ENCODE measurements at places on chromosomes 5 and 9.

- no peak for DNase-seq
These were observed 25.0 kb downstream of the CEP120 start for GRCh38 chr5:123398058-123398733.

DNA sequence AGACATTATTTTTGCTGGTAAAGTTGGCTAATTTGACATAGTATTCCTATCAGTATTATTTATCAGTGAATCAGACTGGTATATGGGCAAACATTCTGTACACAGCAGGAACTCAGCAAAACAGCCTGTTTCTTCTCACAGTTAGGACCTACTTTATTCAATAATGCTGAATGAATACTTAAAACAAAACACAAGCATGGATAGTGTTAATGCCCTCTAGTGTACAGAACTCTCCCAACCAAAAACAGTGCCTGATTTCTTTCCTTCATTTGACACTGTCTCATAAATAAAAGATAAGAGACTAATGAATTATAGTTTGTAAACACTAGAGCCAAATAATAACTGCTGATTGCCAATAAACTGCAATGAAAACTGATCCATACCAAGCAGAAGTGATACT is 1113.3 kb downstream of the PTPRD start:
- DNase-seq: no peak

GRCh38 chr9:38437193-38437823 is 13.1 kb upstream of the IGFBPL1 start:
- DNase-seq: no peak

GRCh38 chr9:135822374-135822755 is 85.0 kb downstream of the CAMSAP1 start:
- DNase-seq: no peak

DNA sequence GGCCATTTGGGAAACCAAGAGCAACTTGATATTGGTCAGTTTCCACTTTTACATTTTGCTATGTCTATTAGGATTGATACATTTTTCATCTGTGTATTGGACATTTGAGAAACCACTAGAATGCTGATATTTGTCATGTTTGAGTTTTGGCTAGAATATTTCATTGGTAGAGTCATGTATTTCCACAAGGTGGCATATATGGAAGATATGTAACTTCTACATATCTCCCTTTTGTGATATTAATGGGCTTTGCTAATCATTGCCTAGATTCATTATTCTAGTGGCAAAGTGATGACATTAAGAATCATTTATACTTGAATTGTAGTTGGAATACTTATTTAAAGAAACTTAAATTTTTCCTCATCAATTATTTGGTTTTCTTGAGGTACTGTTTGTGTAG is 692.9 kb upstream of the EDIL3 start:
- no peak for DNase-seq

DNA sequence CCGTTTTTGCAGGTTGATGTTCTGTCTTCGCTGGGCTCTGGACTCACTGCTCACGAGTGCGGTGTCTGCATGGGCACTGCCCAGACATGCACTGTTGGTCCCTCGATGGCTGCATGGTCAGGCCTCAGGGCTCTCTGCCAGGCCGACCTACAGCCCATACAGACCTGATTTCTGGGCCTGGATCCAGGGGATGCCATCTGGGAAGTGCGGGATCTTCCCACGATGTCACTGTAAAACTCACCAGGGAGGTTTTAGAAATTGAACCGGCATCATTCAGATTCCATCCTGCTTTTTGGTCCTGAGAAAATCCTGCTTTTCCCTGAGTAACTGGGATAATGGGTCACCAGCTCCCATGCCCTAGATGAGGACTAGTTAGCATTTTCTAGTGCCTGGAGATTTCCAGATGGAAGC is 9.1 kb downstream of the S1PR3 start:
- peak; percentile 51 for DNase-seq

DNA sequence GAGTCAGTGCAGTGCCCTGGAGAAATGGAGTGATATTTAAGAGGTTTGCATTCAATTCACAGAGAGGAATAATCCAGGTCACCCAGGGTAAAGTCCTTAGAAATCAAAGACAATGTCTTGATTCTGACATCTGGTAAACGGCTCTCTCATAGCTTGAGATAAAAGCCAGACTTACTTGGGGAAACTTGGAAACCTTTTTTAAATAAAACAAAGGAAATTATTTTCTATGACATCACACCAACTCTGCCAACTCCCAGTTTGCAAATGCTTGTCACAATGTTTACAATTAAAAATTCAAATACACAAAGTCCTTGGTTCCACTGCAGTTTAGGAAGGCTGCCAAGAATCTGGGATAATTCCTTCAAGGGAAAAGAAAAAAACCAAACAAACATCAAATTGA is 255.1 kb upstream of the NREP start:
- peak; percentile 85 for DNase-seq

DNA sequence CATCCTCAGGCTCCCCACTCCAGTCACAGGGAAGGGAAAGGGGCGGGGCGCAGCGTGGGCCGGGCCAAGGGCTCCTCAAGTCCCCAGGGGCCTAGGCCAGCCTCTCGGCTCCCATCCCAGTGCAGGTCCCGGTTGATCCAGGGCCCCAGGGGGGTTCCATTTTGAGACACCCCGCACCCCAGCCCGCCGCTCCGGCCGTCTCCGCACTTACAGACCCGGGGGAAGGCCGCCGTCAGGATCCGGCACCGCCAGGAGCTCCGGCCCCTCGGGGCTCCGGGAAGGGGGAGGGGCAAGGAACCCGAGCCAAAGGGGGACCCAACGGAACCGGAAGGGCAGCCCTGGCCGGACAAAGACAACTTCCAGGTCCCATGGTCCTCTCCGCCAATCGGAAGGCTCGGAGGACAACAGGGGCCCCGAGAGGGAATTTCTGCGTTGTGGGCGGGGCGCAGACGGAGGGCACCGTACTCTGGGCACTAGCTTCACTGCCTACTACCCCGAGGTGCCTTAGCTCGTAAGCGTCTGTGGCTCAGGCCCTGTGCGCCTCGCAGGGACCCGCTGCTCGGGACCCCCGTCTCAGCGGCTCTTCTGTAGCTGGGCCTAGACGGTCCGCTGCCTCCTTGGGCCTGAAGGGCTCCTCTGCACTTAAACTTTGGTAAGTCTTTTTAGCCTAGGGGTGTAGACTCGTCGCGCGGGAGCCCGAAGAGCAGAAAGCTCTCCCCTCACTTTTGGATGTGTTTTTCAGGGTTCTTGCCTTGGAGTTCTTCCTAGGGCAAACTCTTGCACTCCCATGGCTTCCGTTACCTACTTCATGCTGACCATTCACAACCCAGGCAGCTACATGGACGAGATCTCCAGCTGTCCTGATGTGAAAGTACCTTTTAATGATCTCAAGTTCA is at the start of gene ZBTB26:
ZBTB26 (minus strand) TSS at position 287 of the 896 bp plus-strand sequence. CDS start 11,578 bp downstream, outside the sequence.
- DNase-seq: peak; percentile 96

DNA sequence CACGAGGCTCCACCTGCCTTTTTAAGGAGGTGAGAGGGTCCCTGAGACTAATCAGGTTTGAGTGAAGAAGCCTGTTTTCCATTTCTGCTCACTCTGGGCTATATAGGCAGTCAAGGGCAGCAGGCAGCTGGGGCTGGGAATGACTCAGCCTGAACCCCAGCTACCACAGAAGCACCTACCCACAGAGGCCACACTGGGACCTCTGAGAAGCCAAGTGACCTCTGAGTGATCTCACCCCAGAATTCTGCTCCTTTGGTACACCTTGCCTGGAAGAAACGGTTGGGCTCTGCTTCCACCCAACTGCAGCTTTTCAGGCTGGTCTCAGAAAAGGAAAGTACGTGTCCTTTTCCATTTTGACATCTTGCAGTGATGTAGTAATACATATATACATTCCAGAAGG is 6.8 kb downstream of the FAM219A start:
- no peak for DNase-seq

DNA sequence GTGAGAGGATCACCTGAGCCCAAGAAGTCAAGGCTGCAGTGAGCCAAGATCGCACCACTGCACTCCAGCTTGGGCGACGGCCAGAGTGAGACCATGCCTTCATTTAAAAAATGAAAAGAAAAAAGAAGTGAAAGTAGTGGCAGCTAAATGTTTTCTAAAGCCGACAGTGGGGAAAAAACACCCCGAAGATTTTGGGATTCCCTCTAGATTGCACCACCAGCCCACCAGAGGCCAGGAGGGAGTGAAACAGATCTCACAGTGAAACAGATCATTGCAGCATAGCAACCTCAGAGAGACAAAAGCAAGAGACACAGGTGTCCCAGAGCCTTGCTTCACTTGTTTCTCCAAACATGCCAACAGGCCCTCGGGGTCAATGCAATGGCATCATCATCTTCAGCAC is 156.8 kb downstream of the PAX5 start:
- no peak for DNase-seq

DNA sequence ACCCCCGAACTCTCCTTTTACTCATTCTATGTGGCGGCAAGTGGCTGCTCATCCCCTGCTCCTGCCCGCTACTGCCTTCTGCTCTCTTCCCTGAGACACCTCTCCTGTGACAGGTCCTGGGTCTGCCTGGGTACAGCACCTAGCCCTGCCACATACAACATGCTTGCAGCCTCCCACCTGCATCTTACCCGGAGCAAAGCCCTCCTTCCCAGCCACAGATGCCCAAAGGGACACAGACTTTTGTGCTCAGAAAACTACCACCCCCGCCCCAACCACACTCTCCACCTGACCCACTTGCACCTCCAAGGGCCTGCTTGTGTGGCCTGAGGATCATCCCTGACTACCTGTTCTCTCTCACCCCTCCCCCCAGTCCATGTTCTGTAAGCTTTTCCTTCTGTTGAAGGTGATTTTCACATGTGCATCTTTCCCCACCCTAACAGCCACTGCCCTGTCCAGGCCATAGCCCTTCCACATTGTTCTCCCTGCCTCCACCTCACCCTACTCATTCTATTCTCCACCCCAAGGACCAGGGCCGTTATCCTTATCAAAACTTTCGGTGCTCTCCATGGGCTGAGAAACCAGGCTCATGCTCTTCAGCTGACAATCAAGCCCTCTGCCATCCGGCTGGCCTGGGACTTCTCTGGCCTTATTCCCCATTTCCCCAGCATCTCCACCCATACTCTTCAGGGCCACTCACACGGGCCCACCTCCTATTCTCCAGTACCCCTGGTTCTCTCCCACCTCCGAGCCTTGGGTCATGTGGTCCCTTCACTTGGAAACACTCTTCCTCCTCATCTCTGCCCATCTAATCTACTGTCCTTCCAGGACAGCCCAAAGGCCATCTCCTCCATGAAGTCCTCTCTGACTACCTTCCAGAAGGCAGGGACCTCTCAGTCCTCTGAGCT is 46.4 kb upstream of the ALDH1B1 start:
- no peak for DNase-seq

DNA sequence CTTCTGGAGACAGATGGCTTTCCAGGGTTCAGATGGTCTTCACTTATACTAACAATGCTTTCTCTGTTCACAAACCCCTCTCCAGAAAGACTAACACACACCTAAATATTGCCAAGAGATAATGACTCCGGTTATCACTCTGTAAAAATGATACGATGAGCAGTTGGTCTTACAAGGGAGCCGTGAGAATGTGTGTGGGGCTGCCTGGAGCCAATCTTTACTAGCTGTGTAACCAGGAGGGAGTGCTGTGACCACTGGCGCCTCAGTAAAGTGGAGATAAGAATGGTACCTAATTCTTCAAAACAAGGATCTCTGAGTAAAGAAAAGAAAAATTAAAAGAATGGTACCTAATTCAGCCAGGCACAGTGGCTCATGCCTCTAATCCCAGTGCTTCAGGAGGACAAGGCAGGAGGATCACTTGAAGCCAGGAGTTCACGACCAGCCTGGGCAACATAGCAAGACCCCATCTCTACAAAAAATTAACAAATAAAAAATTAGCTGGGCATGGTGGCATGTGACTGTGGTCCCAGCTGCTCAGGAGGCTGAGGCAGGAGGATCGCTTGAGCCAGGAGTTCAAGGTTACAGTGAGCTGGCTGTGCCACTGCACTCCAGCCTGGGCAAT is 39.9 kb upstream of the IL17B start:
- no peak for DNase-seq

DNA sequence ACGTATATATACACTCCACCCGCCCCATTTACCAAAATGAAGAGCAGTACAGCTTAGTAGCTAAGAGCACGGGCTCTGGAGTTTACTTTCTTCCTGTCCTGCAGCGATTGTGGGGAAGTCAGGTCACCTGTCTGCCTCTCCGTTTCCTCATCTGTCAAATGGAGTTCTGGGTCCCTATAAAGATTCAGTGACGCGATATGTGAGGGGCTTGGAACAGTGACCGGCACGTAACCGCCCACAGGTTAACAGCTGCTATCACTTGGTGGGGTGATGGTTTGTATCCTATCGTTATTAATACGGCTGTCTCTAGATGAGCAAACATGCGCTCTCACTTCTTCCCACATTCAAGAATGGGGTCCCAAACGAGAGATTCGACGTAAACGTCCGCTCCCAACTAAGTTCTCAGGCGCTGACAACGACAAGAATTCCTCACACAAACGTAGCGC is 426 bp downstream of the FAM114A2 start:
- no peak for DNase-seq

DNA sequence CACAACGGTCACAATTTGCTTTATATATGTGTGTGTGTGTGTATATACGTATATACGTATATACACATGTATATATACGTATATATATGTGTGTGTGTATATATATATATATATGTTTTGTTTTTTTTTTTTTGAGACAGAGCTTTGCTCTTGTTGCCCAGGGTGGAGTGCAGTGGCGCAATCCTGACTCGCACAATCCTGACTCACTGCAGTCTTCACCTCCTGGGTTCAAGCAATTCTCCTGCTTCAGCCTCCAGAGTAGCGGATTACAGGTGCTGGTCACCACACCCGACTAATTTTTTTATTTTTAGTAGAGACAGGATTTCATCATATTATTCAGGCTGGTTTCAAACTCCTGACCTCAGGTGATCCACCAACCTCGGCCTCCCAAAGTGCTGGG is 3.1 kb downstream of the RNF38 start:
- DNase-seq: no peak

GRCh38 chr9:74431467-74431866 is 65.7 kb upstream of the RORB start:
- DNase-seq: no peak

- no peak for DNase-seq
These were observed 3.5 kb downstream of the USP20 start for GRCh38 chr9:129838707-129839259.

DNA sequence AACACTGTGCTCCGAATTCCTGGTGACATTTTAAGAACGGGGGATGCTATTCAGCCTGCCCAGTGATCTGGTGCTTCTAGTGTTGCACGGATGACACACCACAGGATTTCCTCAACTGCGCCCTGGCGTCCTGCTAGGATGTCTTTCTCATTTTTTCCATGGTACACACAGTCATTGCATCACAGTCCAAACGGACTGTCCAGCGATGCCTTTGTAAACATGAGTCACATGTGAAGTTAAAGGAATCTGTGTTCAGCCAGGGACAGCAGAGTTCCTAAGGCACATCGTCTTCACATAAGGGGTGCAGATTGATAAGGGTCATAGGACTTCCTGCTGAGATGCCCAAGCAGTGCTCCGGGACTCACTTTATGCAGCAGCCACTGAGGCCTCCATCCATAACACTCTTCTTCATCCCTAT is 9.3 kb upstream of the PTPN3 start:
- DNase-seq: no peak
